ENCODE measurements at places on chromosomes 7 and 10. TPM values are rescaled to one million over a fixed set of nuclear protein-coding genes. Genes with fewer than 3 reads are reported as not detected.

The TCAF2 gene
- total RNA-seq, result 1.9 TPM

DNA sequence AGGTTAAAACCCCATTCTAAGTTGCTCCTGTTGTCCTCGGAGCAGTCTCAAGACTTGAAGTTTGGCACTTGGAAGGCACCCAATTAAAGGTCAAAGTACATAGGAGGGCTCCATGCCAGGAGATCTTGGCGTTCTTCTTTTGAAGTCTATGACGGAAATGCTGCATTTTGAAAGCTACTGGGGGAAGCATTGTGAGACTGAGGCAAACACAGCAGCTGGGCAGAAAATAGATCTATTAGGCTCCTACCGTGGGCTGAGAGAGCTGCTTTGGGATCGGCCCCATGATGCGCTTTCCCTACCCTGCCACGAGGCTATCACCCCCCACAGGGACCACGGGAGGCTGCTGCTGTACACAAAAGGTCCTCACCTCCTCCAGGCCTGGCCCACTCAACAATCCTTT, 20.0 kb downstream of the KIAA1549 start:
- no peak for DNase-seq

- peak; percentile 85 for DNase-seq
Measured at GRCh38 chr7:1555046-1555812, 776 bp downstream of the TMEM184A start.

The CYP3A4 gene
- not detected for total RNA-seq

GRCh38 chr10:79483948-79484347, 28.4 kb upstream of the EIF5AL1 start:
- peak; percentile 80 for DNase-seq

The PAPSS2 gene
- 607 TPM for total RNA-seq

DNA sequence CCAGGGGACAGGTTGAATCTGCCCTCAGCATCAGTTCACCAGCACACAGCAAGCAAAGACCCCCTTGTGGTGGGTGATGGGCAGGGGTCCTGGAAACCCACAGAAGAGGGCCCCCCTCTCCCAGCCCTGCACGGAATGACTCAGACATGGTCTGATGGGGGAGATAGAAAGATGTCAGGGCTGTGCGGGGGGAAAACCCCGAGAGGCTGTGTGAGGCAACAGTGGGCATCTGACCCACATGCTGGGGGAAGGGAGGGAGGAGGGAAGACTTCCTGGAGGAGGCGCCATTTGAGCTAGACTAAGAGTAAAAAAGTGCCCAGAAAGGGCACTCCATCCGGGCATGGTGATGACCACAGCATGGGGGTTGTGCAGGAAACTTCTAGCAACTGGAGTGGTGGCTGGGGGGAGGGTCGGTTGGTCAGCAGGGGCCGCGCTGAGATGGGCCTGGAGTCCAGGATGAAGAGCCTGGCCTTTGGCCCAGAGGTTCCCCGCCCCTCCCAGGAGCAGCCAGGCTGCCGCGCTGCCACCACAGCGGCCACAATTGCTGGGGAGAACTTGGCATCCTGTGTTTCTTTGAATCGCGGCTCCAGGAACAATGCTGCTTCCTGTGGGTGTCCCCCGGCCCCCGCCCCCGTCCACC, 2.5 kb downstream of the LFNG start:
- DNase-seq, result peak; percentile 38

The GBX1 gene
- not detected for total RNA-seq

The WIPF3 gene
- not detected for total RNA-seq

DNA sequence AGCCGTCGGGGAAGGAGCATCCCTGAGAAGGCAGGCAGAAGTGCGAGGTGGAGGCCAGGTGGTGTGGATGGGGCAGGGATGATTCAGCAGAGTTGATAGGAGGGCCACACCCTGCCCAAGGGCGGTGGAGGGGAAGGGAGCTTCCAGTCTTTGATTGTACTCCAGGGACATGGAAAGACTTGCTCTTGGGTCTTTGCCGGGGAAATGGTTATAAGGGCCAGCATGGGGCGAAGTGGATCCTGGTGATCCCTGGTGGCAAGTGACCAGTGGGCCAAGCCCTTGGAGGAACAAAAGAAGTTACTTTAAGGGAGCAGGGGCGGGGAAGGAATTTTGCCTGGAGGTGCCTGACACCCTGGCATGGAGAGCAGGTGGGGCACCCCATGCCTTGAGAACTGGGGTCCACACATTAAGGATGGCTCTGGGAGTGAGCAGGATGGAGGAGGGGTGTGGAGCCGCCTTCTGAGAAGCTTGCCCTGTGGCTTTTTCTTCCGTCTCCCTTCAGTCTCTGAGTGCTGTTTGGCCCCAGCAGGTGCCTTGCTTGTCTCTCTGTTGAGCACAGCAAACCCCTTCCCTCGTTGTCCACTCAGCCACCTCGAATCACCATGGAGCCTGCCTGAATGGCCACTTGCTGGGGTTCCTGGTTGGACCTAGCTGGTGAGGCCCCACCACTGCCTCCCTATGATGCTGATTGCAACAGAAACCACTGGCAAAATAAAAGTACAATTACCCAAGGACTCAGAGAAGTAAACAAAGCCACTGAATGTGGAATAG, 83.9 kb downstream of the RAMP3 start:
- DNase-seq, result no peak

GRCh38 chr7:149317496-149317895, 55.5 kb downstream of the ZNF783 start:
- no peak for DNase-seq

GRCh38 chr7:99579281-99579955, 18.6 kb upstream of the TMEM225B start:
- no peak for DNase-seq

DNA sequence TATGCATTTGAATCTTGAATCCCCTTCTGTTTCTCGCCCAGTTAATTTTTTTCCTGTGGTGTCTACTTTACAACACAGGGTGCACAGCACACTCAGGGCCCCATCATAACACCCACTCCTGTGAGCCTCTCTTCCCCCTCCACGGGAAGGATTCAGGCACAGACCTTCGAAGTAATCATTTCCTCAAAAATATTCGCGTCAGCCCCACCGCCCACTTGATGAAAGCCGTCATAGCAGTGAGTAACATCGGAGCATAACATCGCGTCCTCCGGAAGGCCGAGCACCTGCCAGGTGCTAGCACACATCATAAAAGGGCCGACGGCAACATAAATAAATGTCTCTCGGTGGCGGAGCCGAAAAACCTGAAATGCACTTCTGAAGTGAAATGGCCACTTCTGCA, 201.7 kb upstream of the ADARB2 start:
- no peak for DNase-seq

The CDK14 gene
- total RNA-seq, result 28.2 TPM

GRCh38 chr7:75938921-75939320, 24.0 kb downstream of the POR start:
- no peak for DNase-seq

DNA sequence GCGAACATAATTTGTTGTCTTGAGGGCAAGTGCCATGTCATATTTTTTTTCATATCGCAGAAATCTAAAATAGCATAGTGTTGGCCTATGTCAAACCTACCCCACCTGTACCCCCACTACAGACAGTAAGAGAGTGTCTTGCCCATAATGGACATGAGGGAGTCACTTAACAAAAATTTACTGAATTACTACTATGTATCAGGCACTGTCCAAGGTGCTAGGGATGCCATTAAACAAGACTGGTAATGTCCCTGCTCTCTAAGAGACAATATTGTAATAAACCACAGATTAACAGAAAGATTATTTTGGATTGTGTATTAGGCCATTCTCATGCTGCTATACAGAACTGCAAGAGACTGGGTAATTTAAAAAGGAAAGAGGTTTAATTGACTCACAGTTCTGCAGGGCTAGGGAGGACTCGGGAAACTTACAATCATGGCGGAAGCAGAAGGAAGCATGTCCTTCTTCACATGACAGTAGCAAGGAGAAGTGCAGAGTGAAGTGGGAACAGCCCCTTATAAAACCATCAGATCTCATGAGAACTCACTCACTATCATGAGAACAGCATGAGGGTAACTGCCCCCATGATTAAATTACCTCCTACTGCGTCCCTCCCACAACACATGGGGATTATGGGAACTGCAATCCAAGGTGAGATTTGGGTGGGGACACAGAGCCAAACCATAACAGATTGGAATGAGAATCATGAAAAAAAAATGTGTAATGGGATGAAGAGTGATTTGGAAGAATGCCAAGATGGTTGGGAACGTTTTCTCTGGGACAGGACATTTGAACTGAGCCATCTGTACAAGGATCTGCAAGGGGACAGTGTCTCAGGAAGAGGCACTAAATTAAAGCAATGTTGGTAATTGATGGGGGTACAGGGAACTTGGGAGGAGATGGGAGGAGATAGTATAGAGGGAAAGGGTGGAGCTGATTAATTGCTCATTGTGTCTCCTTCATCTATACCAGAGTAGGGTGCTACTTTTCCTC, 108.5 kb downstream of the FAM107B start:
- no peak for DNase-seq

The EPDR1 gene
- total RNA-seq, result not detected

DNA sequence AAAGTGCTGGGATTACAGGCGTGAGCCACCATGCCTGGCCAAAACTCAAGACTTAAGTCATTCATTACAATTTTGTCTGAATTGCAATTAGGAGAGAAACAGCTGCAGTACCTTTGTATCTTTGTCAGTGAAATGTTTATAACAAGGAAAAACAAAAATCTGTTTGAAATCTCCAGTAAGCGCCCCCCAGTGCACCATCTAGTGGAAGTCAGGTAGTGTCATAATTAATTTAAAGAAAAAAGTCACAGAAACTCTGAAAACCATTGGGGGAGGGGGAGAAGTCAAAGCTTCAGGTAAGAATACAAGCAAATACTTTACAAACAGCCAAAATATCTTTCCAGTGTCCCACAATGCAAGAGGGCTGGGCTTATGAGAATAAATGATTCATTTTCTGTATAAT, 2.8 kb downstream of the MPP7 start:
- no peak for DNase-seq

- DNase-seq, result no peak
Measured at GRCh38 chr7:35781200-35781701, 19.6 kb upstream of the SEPTIN7 start.

DNA sequence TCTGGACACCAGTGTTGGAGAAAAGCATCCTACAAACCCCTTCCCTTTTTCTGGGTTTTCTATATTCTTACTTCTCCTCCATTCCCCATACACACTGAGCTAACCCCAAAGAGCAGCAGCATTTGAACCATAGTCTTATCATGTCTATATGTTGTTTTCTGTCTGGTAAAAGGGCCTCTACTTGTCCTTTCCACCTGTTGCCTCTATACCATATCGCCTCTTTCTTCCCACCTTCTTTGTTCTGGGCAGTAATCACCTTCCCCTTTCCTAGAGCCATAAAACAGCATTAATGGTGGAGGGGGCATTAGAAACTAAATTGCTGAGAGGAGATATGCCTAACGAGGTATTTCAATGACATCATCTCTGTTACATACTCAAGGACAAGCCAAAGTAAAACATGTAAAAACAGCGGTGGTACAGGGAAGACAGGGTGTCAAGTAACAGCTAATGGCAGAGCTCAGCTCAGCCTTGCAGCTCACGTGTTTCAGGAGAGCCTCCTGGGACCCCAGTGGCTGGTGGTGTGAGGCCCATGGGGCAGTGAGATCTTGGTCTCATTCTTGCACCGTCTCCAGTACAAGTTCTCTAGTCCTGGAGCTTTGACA, 20.6 kb downstream of the NPY start:
- no peak for DNase-seq

DNA sequence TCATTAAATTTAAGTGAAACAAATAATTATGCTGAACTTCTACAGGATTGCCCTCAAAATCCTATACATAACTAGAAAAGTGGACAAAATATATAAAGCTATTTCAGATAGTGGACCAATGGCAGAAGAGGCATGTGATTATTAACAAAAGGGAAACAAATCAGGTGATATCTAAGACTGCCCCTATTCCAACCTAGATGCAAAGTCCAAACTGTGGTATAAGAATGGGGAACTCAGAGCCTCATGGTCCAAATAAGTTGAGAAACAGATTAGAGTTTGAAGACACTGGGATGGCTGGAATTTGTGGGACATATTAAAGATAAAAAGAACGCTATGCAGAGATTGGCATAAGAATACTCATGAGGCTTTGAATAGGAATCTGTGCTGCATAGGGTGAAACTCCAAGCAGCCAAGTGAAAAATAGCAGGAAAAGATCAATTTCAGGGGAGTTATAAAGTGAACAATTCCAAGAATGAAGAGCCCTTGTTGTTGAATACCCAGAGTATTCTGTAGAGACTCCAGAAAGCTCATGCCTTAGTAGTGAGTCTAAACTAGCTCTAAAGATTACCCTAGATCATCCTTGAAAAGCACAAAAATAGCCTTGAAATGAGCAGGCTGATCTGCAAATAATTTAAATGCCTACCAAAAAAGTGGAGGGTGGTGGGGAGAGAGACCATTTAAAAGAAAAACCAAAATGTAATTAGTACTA, 152.4 kb downstream of the IMMP2L start:
- peak; percentile 68 for DNase-seq

- no peak for DNase-seq
Measured at GRCh38 chr7:6419310-6419773, 28.4 kb downstream of the DAGLB start.

GRCh38 chr7:100384628-100385294, 11.5 kb downstream of the PILRA start:
- no peak for DNase-seq

GRCh38 chr10:119608316-119609155, 11.8 kb upstream of the TIAL1 start:
- peak; percentile 30 for DNase-seq

GRCh38 chr7:86201767-86202166, 441.9 kb upstream of the GRM3 start:
- DNase-seq, result no peak

DNA sequence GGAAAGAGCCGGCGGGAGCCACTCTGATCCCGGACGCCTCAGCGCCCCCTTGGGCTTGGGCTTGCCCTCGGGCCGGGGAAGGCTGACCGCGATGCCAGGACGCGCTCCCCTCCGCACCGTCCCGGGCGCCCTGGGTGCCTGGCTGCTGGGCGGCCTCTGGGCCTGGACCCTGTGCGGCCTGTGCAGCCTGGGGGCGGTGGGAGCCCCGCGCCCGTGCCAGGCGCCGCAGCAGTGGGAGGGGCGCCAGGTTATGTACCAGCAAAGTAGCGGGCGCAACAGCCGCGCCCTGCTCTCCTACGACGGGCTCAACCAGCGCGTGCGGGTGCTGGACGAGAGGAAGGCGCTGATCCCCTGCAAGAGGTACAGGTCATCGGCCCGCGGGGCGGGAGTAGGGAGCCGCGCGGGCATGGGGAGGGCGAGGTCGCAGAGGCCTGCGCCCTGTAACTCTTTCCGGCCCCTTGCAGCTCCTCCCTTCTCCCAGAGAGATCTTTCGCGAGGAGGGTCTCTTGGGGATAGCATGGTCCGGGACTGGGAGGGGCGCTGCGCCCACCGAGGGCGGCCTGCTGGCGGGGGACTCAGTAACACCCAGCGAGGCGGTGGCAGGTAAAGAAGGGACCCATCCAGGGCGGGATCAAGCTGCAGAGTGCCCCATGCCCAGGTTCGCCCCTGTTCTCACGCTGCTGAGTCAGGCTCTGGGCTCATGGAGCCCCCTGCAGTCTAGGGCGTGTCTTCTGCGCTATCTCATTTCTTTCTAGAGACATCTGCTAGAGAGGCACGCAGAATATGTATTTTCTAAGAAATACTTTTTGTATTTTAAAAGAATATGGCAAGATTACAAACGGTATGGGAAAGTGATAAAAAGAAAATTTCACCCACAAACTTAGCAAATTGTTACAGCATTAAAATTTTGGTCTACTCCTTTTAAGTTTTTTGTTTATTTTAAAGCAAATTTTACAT, 687 bp downstream of the EPDR1 start:
- no peak for DNase-seq

- DNase-seq, result no peak
Measured at GRCh38 chr7:126493801-126494200, 758.9 kb downstream of the GRM8 start.
